ENCODE measurements at places on chromosomes 4 and X.

DNA sequence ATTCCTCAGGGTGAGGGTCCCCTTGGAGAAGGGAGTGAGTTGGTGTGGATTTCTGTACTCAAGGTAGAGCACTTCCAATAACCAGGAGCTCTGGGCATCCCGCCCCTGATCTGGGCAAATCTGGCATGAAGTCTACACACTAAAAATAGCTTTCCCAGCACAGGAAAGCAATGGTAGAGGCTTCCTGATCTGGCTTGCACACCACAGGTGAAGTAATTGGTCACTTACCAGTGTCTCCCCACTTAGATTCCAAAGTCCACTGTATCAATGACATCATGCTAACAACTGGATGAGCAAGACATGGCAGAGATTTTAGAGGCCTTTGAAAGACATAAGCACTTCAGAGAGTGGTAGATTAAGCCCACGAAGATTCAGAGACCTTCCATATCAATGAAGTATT is 17.8 kb upstream of the IDS start:
- no peak for DNase-seq

DNA sequence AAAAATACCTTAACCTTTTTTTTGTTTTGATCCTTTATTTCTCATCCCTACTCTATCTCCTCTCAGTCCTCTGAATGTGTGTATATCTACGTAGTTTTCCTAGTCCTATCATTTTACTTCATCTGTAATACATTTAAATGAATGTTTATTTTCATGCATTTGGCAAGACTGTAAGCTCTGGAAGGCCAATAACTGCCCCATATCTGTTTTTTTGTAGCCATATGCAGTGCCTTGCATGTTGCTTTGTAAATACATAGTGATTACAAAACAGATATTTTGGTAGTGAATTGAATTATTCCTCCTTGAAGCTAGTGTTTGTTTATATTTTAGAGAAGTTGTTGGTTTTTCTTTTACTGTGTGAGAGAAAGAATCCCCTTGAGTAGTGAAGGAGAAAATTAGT is 450.2 kb downstream of the PCDH18 start:
- DNase-seq, result no peak

DNA sequence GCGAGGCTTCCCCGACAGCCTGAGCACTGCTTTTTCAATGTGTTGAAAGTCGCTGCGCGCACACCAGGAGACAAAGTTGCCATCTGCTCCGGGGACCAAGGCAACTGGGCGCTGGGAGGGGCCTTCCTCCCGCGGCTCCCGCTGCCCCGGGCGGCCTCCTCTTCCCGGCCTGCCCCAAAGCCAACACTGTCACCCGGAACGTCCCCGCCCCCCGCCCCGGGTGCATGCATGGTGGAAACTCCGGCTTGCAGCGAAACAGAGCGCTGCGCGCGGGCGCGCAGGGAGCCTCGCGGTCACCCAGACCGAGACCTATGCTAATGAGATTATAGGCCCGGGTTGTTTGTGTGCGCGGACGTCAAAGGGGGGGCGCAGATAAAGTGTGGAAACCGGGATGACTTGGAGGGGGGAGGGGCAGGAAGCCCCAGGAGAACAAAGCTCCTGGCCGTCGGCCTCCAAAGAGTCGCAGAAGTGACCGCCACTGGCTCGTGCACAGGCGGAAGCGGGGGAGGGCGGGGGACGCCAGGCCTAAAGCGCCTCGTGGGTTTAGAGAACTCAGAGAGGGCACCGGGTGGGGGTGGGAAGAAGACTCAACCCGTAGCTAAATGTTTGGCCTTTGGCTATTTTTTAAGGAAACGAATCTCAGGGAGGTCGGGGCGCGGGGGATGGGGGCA is 88.8 kb downstream of the BCOR start:
- DNase-seq, result peak; percentile 56

GRCh38 chr4:121272526-121272925 is 108.3 kb downstream of the QRFPR start:
- DNase-seq, result no peak

GRCh38 chr4:77922158-77923094 is 59.8 kb downstream of the MRPL1 start:
- no peak for DNase-seq

- no peak for DNase-seq
Observed at GRCh38 chrX:5771441-5771840, 457.2 kb downstream of the NLGN4X start.

DNA sequence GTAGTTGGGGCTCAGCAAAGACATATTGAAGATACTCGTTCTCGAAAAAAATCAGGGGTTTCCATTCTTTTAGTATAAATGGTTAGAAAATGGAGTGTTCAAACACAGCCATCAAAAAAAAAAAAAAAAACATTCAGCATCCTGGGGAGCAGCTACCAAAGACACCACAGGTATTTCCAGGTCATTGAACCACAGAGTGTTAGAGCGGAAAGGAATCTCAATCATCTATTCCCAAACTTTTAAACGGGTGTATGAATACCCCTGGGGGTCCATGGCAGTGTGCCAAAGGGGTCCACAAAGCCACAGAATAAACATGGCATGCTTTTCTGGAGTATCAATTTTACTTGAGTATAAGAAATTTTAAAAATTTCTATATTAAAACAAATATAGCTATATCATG is 6.9 kb upstream of the FGF16 start:
- no peak for DNase-seq
